ENCODE measurements at places on chromosomes 7 and 10. TPM values are rescaled to one million over a fixed set of nuclear protein-coding genes. Genes with fewer than 3 reads are reported as not detected.

DNA sequence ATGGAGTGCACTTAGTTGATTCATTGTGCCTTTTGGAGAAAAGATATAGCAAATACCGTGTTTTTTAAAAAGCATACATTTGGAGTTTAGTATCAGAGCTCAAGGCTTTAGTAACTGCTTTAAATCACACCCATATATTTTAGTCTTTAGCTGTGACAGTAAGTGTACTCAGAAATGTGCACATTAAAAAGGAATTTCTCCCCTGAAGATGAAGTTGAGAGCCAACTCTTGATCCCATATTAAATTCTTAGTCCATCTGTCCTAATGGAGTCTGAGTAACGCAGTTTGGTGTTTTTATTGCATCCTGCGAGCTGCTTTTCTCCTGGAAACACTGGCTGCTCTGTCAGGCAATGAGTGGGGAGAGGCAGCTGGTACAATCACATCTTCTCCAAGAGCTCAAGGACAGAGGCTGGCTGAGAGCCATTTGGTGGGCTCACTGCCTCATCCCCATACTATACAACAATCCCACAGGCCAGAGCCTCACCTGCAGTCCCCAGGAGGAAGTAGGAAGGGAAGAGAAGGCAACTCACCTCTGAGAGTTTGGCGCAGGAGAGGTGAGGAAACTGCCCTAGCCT, 473.6 kb upstream of the C7orf33 start:
- H3K27ac ChIP-seq = no peak overlapping the region
- no peaks in the 10 kb centered on the region for H3K36me3 ChIP-seq
- no peak overlapping the region for H3K4me3 ChIP-seq
- DNase-seq = no peak
- no peaks in the 10 kb centered on the region for H3K27me3 ChIP-seq
- H3K4me1 ChIP-seq = no peaks in the 10 kb centered on the region

DNA sequence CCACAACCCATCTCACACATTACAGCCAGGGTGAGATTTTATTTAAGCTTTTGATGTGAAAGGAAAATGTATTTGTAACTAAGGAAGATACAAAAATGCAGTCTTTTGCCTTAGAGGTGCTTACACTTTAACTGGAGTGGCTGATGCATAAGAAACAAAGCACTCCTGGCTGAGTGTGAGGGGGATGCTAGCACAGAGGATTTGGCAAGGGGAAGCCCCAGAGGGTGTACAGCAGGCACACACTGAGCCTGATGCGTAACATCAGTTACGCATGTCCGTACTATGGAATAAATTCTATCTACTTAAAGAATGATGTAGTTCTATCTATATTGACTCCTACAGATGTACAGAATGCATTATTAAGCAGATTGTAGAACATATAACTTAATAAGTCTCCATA, 17.8 kb downstream of the GIMAP8 start:
- H3K27ac ChIP-seq = no peak overlapping the region
- no peaks in the 10 kb centered on the region for H3K27me3 ChIP-seq
- H3K4me3 ChIP-seq = no peak overlapping the region

DNA sequence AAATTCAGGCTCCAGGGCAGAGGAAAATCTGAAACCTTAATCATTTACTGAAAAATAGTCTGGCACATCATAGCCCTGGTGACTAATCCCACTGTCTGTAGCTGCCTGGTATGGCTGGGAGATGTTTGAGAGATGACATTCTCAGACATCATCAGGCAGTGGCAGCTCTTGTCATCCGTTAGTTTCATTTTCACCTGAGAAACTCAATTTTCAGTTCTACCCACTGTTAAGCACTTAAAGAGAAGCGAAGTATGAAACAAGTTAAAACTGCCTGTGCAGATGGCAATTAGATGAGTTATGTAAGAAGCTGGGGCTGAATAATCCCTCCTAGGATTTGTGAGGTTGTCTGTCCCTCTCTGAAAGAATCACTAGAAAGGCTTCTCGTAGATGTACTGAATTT, 150.2 kb downstream of the NSUN6 start:
- H3K4me1 ChIP-seq = no peaks in the 10 kb centered on the region
- no peaks in the 10 kb centered on the region for H3K27me3 ChIP-seq
- H3K27ac ChIP-seq = no peak overlapping the region
- no peaks in the 10 kb centered on the region for H3K36me3 ChIP-seq
- DNase-seq = no peak

- no peak overlapping the region for H3K27ac ChIP-seq
- H3K4me3 ChIP-seq = no peak overlapping the region
- H3K27me3 ChIP-seq = no peaks in the 10 kb centered on the region
- no peaks in the 10 kb centered on the region for H3K36me3 ChIP-seq
- no peak for DNase-seq
Measured at GRCh38 chr7:43295429-43295828, 183.0 kb downstream of the HECW1 start.

DNA sequence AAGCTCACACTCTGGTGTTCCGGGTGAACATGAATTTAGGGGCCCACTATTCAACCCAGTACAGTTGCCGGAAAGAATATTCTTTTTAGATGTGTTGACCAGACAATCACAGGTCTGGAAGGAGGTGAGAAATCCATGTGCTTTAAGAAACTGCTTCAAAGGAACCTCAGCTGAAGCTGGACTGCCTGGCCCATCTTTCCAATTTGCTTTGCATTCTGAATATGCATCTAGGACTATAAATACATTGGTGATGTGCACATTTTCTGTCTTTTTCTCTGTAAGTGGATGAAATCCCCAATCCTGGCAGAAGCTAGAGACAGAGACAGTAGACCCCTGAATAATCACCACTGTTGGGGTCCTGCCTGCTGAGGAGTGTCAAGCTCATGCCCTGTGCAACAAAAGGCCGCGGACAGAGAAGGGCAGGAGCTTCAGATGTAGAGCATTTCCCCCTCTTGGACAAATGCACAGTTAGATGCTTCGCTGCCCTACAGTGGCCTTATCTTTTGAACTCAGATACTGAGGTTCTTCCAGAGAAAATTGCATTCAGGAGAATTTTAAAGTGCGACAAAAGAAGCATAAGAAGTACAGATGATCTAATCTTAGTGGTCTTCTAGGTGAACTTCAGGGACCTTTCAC, 368.3 kb downstream of the SFMBT2 start:
- no peaks in the 10 kb centered on the region for H3K4me1 ChIP-seq
- no peak for DNase-seq
- H3K4me3 ChIP-seq = no peak overlapping the region

DNA sequence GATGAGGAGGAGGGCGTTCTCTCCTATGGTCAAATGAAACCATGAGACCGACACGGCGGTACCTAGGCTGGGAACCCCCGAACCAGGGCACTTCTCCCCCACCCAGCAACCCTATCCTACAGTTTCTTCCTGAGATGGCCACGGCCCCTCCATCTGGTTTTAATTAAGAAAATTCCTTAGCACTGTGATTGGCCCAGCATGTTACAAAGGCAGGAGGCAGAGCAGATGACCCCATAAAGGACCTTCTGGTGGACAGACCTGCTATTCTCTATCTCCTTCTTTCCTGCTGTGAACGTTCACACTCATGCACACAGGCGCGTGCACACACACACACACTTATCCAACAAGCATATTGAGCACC, 129.4 kb downstream of the RGS10 start:
- no peaks in the 10 kb centered on the region for H3K27me3 ChIP-seq
- peaks cover 15% of the 10 kb centered on the region for H3K4me1 ChIP-seq
- peak; percentile 73 for DNase-seq
- H3K27ac ChIP-seq = peak overlapping the region; percentile 78
- H3K36me3 ChIP-seq = no peaks in the 10 kb centered on the region

DNA sequence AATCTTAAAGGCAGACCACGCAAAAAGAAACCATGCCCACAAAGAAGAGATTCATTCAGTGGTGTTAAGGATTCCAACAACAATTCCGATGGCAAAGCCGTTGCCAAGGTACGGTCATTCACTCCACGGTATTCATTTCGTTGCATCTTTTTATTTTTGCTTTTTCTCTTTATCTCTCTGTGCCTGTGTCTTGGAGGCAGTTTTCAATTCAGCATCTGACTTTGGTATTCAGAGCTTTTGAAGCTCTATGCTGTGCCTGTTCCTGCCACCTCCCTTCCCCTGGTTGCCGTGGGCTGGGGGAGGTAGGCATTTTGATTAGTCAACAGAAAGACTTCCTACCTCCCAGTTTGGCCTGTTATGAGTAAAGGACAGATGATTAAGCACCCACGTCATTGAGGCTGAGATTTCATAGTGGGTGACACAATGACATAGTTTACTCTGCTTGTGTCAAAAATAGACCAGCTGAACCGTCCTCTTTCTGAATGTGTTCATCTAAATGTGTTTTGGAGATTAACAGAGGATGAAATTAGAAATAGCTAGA, 149.5 kb downstream of the ARID5B start:
- H3K36me3 ChIP-seq = peaks cover 23% of the 10 kb centered on the region
- H3K4me3 ChIP-seq = peak overlapping the region; percentile 86
- H3K27me3 ChIP-seq = no peaks in the 10 kb centered on the region
- peaks cover 68% of the 10 kb centered on the region for H3K4me1 ChIP-seq
- H3K27ac ChIP-seq = peak overlapping the region; percentile 98

DNA sequence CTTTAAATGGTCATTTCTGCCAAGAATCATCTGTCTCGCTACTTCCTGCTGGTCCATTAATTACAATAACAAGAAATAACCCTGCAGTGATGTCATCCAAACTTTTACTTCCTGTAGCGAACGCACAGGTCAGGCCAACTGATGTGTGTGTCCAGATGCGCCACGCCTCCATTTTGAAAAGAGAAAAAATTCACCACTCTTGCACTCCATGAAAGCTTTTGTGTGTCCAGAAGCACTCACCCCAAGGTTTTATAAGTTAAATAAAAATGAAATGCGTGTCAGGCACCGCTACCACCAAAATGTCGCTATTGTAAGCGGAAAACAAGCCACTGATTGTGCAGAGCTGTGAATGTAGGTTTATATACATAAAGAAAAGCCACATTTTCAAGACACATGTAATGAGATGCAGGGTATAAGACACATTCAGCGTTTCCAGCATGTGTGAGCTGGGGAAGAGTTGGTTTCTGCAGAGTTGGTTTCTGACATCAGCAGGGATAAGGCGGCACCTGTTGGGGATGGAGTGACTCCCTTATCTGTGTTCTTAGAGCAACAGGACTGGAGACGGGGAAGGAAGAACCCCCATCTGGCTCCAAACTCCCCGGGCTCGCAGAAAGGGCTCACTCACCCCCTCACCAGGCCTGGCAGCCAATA, 83.3 kb downstream of the CTBP2 start:
- peaks cover 21% of the 10 kb centered on the region for H3K4me1 ChIP-seq
- no peak overlapping the region for H3K4me3 ChIP-seq
- no peaks in the 10 kb centered on the region for H3K27me3 ChIP-seq

PDE6C gene
- not detected for total RNA-seq

DNA sequence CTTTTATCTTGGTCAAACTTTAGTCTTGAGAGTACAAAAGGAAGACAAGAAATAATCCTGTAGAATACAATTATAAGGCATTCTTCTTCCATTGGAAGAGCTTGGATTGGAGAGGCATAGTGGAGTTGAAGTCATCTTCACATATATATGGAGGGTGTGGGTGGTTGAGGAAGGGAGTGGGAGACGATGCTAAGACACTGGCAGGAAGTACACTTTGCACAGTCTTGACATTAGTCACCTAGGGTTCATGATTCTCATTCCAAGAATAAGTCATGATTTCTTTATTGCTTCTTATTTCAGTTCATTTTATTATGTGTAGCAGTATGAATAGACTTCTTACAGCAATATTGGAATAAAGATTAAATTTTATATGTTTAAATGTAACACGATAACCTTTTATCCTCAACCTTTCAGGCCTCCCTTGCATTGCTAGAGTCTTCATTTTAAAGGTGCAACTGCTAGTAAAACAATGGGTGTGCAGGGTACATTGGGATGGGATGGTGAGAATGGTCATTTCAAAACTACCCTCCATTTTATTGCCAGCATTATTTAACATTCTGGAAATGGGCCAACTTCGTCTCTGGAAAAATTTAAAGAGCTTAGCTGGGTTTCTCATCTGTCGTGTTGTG, 12.3 kb upstream of the SLC26A3 start:
- no peaks in the 10 kb centered on the region for H3K27me3 ChIP-seq
- no peak for DNase-seq
- no peaks in the 10 kb centered on the region for H3K36me3 ChIP-seq
- H3K27ac ChIP-seq = no peak overlapping the region
- no peaks in the 10 kb centered on the region for H3K4me1 ChIP-seq
- no peak overlapping the region for H3K4me3 ChIP-seq

GRCh38 chr7:152132812-152133211, 107.3 kb downstream of the GALNT11 start:
- peaks cover 2% of the 10 kb centered on the region for H3K36me3 ChIP-seq
- H3K4me3 ChIP-seq = no peak overlapping the region

DNA sequence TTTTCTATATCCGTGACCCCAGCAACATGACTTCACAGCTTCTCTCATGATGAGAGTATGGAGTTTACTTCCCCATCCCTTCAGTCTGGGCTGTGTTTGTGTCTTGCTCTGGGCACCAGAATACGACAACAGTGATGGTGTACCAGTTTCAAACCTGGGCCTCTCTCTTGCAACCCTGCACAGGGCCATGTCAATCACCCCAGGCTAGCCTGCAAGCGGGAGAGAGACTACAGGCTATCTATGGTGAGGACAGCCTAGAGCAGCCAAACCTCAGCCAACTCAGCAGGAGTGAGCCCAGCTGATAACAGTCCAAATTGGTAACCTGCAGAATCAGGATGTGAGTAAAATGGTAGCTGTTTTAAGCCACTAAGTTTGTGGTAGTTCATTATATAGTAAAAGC, 235.8 kb downstream of the CHCHD3 start:
- DNase-seq = no peak
- H3K27me3 ChIP-seq = no peaks in the 10 kb centered on the region
- H3K4me3 ChIP-seq = no peak overlapping the region
- H3K4me1 ChIP-seq = no peaks in the 10 kb centered on the region

GRCh38 chr7:155289107-155289506, 8.6 kb upstream of the INSIG1 start:
- H3K27ac ChIP-seq = no peak overlapping the region
- H3K4me3 ChIP-seq = no peak overlapping the region
- no peaks in the 10 kb centered on the region for H3K36me3 ChIP-seq
- H3K4me1 ChIP-seq = no peaks in the 10 kb centered on the region
- no peak for DNase-seq
- H3K27me3 ChIP-seq = no peaks in the 10 kb centered on the region

ADCYAP1R1 gene
- not detected for total RNA-seq

HKDC1 gene
- 27.4 TPM for total RNA-seq

NYAP1 gene
- total RNA-seq = 0.41 TPM

- DNase-seq = peak; percentile 67
- peak overlapping the region; percentile 58 for H3K27ac ChIP-seq
- no peaks in the 10 kb centered on the region for H3K4me1 ChIP-seq
- no peaks in the 10 kb centered on the region for H3K27me3 ChIP-seq
Measured at GRCh38 chr7:94183289-94183749, 179.2 kb upstream of the BET1 start.

Data from kidney (tissue), 22 donors.